ENCODE measurements at places on chromosomes 2 and 18.

DNA sequence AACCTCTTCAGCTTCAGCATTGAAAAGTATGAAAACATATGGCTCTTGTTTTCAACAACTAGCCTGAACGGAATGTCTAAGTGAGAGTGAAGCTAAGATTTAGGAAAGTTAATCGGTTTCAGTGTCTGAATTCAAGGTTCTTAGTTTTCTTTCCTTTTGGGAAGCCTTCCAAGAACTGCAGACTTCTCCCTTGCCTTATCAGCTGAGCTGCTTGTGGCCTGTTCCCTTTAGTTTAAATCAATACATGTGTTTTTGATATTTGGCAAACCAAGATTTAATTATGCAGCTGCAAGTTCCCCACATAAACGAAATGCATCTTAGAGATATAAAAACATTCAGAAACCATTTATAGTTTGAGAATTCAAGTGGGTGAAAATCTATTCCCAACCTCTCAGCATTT, 274.3 kb upstream of the NRP2 start:
- DNase-seq, result no peak

DNA sequence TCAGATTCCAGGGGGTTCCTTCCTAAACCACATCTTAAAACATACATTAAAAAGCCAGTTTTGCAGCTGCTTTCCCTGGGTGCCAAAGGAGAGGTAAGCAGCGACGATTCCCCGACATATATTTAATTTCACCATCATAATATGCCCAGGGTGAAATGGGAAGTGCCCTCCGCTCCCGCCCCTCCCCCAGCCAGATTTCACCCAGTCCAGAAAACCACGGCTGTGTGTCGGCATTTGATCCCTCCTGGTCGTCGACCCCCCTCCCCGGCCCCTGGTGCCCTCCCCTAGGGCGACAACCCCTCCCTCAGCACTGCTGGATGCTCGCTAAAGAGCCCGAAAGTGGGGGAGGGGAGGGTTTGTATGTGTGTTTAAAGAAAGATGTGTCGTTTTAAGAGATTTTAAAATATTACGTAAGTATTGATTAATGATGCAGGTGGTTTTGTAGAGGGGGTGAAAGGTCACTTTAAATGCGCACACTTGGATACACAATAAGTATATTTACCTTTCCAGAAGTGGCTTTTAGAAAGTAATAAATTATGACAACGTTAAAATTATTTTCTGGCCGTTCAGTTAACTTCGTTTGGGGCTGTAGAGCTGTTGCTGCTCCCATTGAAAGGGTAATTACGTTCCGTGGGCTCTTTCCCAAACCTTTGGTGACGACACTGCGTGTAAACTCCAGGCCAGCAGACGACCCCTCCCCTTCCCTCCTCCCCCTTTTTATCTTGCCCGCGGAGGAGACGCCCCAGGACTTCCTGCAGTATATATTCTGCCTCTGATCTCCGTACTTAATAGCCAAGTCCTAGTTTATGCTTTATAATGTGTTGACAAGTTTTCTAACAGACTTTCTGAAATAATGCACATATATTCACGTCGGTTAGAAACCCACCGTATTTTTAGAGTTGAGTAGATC, 3.4 kb upstream of the BCL11A start:
- no peak for DNase-seq

DNA sequence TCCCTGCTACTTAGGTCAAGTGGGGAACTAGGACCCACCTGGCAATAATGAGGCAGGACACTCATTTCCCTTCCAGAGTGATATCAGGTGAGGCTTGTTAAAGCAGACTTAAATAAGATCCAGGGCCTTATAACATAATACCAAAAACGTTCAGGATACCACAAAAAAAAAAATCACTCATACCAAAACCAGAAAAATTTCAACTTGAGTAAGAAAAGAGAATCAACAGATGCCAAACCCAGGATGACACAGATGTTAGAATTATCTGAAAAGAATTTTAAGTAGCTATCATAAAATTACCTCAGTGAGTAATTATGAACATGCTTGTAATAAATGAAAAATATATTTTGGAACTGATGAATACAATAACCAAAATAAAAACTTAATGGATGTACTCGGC, 255.6 kb upstream of the OSR1 start:
- no peak for DNase-seq

- DNase-seq, result no peak
Measured at GRCh38 chr18:35753306-35753910, 171.9 kb downstream of the GALNT1 start.

DNA sequence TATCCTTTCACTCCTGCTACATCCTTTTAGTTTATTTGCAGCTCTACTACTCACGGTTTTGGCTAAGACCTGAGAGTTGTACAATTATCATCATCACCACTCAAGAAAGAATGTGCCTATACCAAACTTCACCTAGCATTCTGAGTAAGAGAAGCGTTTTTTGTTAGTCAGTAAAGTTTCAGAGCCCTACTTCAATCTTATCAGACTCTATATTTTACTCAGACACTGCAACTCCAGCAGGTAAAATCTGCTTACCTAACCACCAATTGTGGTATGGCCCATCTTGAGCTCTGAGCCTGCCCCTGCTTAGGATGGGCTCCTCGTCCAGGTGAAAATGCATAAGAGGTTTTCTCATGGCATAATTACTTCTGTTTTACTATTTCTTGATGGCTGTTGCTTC, 37.1 kb downstream of the ICOS start:
- DNase-seq, result no peak

DNA sequence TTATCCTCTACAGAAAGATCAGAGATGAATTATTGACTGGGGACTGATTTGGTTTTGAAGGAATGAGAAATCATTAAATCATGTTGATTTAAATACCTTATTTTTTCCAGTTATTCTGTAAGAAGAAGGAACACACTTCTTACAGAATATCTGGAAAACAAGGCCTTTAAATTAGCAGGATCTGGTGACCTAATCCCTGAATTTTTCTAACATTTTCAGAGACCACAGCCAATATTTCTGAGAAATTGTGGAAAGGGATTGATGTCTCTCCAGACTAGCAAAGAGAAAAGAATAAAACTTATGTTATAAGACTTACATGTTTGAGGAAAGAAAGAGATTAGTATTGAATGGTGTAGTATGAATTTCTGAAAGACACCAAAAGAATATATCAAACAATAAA, 104.0 kb downstream of the KCNE4 start:
- no peak for DNase-seq

DNA sequence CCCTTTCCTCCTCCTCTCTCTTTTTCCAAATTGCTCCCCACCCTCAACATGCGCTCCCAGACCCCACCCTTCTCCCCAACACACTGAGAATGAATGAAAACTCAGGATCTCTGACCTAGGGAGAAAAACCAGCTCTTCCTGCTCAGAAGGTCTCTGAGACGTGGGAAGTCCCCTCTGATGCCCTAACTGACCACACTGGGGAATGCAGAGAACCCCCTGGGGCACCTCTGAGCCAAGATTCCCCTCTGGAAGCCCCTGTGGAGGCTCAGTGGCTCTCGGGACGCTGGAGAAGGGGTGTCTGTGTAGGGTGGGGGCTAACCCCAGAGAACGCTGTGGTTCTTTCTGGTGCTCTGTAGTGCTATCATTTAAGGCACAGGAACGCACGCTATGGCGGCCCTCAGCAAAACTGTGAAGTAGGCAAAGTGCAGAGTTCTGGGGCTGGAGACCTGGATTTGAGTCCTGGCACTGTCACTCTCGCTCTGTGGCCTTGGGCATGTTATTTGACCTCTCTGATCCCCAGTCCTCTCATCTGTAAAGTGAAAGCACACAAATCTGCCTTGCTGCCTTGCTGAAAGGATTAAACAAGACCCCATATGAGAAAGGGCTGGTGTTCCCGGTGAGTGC, 17.1 kb downstream of the ATOH8 start:
- DNase-seq, result no peak

DNA sequence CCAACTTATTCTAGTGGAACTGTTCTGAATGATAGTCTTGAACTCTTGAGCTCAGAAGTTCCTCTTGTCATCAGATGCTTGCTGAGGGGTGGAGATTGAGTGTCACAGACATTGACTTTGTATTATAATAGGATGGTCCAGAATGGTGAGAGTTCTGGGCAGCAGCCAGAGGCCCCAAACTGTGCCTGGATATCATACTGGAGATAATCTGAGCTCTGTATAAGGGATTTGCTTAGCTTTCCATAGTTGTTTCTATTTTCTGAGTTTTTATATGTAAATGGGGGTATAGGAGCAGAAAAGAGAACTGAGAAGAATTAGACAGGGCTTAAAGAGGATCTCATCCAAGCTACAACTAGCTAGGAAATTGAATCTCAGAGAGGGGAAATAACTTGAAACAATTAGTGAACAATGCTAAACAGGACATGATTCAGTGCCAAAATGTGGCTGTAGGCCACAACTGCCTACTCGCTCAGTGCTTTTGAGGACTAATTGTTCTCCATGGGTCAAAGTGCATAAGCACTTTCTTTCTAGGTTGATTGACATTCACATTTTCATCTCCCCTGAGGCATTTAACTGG, 10.1 kb upstream of the LCLAT1 start:
- DNase-seq, result no peak

DNA sequence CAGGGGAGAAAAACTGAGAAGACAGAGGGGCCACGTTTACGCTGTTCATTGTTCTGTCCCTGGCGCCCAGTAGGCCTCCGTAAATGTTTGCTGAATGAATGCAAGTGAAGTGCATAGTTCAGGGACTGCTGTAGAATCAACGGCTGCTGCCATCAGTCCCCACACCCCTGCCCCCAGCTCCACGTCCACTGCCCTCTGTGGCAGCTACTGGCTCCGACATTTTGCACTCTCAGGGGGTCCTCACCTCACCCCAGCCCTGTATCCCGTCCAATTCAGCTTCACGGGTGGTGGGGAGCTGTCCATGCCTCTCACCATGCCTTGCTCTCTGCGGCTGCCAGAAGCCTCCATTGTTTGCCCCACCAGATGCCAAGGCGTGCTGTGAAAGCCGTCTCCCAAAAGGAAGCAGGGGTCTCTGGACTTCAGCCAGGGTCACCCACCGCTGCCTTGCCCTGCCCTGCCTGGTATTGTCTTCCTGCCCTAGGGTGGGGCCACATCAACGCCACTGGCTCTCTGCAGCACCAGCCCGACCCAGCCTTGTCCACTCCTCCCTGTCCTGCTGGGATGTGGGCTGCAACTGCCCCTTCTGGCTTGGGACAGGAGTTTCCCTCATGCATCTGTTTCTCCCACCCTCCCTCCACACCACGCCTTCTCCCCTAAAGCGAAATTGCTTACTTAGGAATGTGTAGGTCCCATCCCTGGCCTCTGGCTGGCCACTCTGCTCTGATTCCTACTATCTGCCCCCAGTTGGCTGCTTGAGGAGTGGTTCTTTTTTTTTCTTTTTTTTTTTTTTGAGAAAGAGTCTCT, 86.0 kb downstream of the RHOB start:
- DNase-seq, result no peak

DNA sequence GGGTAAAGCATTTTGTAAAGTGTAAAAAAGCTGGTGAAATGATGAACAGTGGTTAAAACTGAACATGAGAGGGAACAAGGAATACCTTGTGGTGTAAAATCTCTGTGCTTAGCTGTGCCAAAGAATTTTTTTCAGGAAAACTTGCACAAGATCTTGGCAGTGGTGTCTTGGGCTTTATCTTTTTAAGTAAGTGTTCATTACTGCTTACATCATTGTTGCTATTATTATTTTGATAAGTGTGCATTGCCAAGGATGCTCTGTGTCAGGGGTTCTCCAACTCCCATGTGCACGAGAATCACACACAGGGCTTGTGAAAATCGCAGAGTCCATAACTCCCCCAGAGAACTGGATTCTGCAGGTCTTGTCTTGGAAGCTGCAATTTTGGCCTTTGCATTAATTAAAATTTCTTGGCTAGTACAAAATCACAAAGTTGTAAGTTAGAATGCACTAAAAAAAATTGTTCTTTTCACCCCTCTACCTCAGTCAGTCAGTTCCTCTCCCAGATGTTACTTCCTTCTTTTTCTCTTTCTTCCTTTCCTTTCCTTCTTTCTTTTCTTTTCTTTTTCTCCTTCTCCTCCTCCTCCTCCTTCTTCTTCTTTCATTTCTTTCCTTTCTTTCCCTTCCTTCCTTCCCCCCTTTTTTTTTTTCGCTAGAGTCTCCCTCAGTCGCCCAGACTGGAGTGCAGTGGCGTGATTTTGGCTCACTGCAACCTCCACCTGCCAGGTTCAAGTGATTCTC, 37.8 kb downstream of the GATA6 start:
- no peak for DNase-seq

DNA sequence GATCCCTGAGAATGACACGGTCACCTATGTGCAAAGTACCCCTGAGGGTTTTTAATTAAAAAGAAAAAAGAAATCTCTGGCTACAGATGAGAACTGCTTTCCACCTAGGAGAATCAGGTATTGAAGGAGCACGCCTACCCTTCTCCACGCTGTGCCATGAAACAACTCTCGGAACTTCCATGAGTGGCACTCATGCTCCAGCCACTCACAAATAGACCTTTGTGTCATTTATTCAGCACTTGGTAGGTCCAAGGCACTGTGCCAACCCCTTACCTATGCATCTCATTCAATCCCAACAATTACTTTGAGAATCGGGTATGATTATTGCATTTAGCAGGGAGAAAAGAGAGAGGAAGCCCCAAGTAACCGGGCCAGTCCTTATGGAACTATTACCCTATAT, 44.9 kb upstream of the TTC39C start:
- DNase-seq, result no peak

- DNase-seq, result no peak
Measured at GRCh38 chr2:797556-797955, 120.3 kb upstream of the TMEM18 start.

GRCh38 chr18:50880119-50880465, 1.2 kb downstream of the ME2 start:
- no peak for DNase-seq

DNA sequence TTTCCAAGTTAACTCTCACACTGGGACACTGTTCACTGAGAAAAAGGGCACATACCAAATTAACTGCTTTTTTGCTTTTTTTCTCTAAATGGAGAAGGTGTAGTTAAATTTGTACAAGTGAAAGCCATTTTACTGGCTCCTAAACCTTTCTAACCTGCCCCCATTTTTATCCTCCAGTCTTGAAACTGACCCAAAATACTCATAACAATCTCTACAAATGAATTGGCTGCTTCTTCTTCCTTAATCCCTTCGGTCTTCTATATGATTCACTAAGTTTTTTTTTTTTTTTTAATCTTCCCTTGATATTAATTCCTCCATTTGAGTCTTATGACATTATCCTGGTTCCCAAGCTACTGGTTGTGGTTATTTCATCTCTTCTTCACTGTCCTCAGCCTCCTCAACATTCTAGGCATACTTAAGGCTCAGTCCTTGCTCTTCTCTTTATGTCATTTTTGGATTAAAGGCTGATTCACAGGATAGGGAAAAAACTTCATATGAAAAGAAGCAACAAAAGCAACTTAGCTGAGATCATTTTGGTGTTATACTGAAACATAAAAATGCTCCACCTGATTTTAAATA, 19.8 kb downstream of the ORC2 start:
- DNase-seq, result no peak

DNA sequence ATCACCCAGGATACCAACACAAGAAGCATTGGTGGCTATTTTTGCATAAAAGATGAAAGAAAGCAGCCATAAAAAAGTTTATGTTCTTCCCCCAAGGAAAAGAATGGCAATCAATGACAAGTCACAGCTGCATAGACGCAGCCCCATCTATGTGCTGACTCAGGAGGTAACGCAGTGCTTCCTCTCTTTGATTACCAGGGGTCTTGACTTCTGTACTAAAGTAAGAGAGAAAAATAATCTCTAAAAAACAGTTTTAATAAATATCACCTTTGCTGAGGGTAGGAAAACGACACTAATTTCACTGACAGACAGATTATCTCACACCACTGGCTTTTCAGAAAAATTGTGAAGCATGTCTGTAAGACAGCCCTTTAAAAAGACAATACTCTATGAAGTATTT, 33.9 kb upstream of the EVA1A start:
- no peak for DNase-seq
